ENCODE measurements at places on chromosomes 5 and 9.

DNA sequence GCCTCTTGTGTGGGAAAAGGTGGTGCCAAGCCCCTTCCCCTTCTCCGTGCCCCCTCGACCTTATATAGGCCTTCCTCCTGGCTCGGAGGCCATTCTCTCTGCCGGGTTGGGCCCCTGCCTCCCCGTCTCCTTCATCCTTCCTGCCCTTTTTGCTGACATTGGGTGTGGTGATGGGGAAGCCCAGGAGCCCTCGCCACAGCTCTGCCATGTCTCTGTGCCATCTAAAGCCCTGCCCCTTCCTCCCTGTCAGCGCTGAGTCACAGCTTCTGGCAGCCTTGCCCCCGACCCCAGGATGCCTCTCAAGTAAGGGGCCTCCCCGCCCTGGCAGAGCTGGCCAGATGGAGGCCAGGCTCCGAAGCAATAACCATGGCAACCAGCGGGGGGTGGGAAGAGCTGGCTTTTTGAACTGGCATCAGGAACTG, 30.4 kb downstream of the JADE2 start:
- DNase-seq: peak; percentile 74

DNA sequence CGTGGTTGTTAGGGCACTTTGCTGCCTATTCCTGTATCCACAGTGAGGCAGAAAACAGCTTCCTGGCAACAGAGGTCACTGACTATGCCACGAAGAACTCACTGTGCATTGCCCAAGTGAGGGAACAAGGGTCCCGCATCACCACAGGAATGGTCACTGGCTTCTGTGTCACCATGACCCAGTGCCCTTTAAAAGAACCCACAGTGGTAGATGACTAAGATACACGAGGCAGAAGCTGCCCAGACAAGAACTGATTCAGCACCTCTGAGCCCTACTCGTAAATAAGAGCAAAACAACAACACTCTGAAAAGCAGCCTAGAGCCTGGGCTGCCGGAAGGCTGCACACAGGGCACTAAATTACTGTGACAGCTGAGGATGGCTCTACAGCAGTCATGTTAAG, 236.6 kb upstream of the RASEF start:
- DNase-seq: no peak

DNA sequence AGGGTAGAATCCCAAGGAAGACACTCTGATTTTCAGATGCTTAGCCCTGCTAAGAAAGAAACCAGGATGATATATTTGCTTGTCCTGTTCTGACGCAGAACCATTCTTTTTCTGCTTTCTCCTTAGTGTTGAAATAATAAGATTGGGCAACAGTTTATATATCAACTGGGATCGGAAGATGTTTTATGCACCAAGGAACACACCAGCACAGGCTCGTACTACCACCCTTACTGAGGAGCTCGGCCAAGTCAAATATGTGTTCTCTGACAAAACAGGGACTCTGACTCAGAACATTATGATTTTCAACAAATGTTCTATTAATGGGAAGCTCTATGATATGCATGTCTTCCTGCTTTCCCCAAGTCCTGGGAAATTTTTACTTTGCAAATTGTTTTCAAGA, 19.0 kb upstream of the RUSC2 start:
- DNase-seq: no peak

GRCh38 chr9:5557606-5558587, 47.6 kb downstream of the PDCD1LG2 start:
- DNase-seq: no peak

GRCh38 chr5:8756498-8757084, 789.3 kb downstream of the SEMA5A start:
- DNase-seq: no peak

GRCh38 chr5:123170816-123171215, 81.8 kb downstream of the PRDM6 start:
- DNase-seq: no peak

DNA sequence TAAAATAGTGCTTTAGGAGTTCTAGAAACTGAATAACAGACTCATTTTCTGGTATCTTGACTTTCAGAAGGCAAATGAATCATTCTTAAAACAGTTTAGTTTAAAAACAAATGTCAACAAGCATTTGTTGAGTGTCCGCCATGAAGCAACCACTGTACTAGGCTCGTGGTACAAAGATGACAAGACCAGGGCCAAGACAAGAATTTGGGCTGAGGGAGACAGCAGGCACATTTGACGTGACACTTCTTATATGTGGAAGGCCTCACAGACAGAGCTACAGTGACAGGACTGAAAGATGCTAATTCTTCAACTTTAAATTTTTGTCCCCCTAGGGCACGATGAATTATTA, 14.4 kb upstream of the ZNF131 start:
- no peak for DNase-seq
